ENCODE measurements at places on chromosomes 13 and 19.

DNA sequence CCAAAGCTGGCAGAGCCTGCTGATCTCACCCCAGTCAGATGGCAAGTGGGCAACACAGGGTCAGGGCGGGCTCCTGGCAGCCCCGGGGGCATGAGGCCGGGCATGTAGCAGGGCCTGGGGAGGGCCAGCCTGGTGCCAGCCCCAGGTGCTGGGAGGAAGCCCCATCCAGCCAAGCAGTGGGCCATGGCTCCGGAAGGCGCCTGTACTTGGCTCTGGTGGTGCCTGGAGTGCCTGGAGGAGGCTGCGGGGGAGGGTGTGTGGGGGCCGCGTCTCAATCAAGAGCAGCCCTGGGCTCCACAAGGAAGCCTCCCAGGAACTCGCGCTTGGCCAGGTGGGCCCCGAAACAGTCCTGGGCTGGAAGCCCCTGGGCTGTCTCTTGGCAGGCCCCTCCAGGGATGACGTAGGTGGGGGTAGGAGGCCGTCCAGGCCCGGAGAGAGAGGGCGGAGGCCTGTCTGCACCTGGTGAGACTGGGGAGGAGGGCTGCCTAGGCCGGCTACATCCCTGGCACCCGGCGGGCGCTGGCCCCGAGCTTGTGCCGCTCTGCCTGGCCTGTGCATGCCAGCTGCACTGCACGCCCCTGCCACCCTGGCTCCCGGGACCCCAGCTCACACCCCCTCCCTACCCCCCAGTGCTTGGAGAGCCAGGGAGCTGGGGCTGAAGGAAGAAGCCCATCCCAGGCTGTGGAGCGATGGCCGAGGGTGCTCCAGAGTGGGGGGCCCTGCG lies 45.9 kb downstream of the COMP start:
- no peak for DNase-seq

DNA sequence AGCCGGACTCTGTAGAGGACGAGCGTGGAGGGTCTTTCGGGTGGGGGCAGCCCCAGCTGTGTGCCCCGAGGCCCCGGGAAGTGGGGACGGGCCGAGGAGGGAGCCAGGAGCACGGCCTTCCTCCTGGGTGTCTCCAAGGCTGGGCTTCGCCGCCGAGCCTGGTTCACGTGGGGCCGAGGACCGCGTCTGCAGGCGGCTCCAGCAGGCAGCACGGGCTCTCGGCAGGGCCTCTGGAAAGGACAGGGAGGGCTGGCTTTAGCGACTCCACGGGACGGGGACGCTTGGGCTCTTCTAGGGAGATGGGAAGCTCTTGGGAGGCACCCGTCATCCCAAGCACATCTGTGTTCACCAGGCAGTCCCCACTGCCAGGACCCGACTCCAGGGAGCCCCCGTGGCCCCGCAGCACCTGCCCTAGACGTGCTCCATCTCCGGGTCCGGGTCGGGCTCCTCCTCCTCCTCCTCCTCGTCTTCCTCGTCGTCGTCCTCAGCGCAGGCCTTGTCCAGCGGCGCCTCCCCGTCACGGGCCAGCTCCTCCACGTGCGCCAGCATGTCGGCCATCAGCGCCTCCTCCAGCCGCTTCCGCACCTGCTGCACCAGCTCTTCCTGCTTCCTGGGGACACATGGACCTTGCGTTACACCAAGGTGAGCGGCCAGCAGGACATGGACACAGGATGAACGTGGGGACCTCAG lies 9.9 kb upstream of the MEX3D start:
- DNase-seq, result no peak

DNA sequence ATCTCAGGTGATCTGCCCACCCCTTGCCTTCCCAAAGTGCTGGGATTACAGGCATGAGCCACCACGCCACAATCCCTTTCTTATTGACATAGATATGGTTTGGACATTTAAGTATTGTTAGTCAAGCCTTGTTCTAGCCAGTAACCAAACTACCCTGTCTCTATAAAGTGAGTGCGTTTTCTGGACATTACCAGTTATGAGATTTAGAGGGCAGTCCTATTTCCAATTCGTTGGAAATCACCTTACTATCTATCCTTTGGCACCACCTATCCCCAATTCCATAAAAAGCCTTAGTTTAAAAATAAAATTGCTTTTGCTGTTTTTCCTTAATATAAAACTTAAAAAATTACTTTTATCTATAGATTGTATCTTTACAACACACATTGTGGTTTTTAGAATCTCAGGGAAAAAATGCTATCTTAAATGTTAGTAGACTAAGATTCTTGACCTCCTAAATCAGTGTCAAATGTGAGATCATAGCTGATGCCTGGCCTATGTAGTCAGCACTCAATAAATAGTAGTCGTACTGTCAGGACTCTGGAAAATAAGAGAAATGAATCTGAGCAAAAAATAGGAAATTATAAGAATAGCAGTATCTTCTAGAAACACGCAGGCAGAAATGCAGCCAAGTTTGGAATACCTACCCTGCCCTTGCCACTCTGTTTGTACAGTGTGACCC lies 57.0 kb downstream of the NUFIP1 start:
- DNase-seq, result no peak

- DNase-seq, result no peak
These were observed 39.9 kb downstream of the ELF1 start for GRCh38 chr13:40979232-40979631.

GRCh38 chr13:53138376-53139036 lies 109.9 kb downstream of the OLFM4 start:
- DNase-seq, result no peak

- DNase-seq, result no peak
These were observed 1.9 kb upstream of the PGPEP1 start for GRCh38 chr19:18338541-18338940.

GRCh38 chr13:82257790-82258507 lies 1624.3 kb downstream of the SLITRK1 start:
- DNase-seq, result no peak

DNA sequence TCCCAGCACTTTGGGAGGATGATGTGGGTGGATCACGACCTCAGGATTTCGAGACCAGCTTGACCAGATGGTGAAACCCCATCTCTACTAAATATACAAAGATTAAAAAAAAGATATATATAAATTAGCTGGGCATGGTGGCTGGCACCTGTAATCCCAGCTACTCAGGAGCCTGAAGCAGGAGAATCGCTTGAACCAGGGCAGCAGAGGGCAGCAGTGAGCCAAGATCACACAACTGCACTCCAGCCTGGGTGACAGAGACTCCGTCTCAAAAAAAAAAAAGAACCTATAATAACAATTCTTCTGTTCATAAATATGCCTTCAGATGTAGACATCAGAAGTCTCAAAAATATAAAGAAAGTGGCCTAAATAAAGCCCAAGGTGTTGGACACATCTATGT lies 7.6 kb downstream of the ZNF737 start:
- DNase-seq, result no peak

GRCh38 chr13:77349365-77349764 lies 22.5 kb upstream of the MYCBP2 start:
- DNase-seq, result no peak

- DNase-seq, result no peak
These were observed 148.4 kb downstream of the KATNAL1 start for GRCh38 chr13:30158774-30159445.

DNA sequence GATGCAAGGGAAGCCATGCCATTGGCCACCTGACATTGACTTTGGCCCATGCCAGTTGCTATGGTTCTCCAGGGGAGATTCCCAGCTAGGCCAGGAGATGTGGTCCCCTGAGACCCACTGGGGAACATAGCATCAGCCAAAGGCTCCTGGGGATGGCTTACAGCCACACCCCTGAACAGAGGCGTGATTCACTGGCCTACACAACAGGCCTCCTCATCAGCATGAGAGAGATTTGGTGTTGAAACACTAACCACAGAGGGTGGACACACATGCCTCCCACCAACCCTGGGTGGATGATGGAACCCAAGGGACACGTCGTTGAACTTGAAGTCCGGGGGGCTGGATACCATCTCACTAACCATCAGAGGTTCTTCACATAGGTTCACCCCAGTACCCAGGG lies 14.4 kb downstream of the IQCN start:
- DNase-seq, result no peak

DNA sequence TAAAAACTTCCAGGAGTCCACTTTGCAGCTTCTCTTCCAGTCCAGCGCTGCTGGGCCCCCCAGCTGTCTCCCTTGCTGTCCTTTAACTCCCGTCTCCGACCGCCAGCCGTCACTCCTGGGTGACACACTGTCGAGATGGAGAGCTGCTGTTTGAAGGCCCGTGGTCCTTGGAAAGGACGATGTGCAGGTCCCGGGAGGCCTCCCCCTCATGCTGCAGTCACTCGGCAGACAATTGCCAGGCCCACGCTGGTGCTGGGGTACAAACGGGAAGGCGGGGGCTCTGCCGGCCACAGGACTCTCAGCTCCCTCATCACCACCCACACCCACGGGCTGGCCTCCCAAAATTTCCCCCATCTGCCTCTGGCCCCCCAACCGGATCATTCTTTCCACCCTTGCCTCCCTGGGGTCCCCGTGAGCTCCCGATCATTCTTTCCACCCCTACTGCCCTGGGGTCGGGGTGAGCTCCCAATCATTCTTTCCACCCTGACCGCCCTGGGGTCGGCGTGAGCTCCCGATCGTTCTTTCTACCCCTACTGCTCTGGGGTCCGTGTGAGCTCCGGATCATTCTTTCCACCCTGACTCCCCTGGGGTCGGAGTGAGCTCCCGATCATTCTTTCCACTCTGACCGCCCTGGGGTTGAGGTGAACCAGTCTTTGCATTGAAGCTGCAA lies 16.0 kb upstream of the ZNF554 start:
- DNase-seq, result no peak

DNA sequence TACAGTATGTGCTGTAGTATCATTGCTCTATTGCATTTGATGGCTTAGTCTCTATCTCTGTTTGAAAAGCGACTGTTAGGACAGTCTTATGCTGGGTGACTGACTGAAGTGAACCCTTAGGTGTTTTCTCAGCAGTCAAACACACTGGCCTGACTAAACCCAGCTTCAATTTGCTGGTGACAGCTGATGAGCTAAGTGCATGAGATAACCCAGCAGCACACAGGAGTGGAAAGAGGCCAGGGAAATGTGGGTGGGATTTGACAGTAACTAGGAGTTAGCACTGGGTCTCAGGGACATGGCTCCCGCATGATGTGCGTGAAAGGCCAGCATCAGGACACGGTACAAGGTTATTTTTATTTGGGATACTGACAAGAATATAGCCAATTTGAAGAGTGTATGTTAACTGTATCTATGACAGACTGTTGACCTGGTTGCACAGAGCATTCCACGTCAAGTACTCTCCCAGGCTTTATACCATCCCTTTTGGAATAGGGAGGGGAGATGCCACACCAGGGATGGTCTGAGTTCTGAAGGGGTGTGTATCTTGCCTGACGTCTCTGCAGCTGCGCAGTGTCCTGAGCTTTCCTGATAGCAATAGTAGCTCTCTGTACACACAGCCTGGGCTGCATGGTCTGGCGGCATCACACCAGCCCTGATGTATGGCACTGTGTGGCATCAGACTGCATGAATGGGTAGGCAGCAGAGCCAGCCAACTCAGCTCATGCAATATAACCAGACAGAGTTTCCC lies 144.8 kb downstream of the FLT1 start:
- DNase-seq, result no peak

DNA sequence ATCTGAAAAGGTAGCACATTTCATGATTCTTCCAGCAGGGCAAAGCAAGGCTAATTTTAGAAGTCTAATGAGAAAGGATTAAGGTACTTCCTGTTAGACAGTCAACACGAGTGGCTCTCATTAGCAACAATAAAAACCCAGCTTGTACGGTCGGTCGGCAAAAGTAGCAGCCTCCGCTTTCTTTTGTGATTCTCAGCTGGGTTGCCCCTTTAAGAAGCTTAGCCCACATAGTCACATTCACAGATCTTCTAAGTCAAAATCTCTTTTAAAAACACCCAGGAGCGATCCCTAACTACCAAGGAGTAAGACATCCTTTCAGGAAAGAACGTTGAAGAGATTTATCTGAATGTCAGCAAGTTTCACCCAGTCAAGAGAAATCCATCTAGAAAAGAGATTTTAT lies 684.8 kb downstream of the DIAPH3 start:
- no peak for DNase-seq

GRCh38 chr13:102651892-102652291 lies 43.0 kb downstream of the METTL21C start:
- DNase-seq, result no peak

DNA sequence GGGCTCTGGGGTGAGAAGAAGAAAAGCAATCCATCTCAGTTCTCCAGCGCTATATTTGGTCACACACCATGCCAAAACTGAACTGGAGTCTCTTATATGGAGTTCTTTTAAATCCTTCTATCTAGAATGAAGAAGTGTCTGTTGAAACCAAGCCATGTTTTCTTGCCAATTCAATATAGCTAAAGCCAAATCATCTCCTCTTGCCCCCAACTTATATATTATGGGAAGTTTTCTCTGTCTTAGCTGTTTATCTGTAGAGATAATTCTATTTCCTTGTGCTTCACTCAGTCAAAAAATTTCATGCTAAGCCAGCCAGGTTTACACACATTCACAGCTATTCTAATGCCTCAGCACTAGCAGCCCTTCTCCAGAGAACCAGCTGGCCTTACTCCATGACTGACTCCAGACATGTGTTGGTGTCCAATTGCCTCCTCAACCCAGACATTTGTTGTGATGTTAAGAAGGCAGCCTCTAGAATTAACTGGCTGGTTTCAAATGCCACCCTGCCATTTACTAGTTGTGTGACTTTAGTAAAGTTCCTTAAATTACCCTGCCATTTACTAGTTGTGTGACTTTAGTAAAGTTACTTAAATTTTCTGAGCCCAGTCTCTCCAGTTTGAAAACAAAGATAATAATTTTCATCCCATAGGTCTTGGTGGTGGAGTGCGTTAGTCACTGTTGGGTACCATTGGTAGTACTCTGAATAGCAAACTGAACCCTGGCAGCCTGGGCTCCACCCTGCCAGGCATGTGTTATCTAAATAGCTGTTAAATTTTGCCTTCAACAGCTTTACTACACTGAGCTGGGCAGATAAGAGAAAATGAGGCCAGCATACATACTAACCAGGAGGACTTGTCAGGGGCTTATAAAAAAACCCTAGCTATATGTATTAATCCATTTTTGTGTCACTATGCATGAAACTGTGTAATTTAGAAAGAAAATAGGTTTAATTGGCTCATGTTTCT lies 525.1 kb downstream of the LMO7 start:
- no peak for DNase-seq

- DNase-seq, result no peak
These were observed 69.2 kb downstream of the ZNF100 start for GRCh38 chr19:21698215-21698614.

GRCh38 chr13:72113076-72113475 lies 246.1 kb upstream of the DACH1 start:
- DNase-seq, result no peak

DNA sequence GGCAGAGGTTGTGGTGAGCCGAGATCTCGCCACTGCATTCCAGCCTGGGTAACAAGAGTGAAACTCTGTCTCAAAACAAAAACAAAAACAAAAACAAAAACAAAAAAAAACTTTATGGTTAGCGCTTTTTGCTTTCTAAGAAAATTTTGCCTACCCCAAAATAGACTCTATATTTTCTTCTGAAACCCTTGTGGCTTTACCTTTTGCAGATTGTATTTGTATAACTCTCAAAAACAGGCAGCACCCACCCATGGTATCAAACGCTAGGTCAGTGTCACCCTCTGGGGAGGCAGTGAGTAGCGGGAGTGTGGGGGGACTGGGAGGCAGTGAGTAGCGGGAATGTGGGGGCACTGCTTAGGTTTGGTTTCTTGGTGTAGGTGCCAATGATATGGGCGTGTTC lies 7.5 kb upstream of the SLC39A3 start:
- DNase-seq, result no peak

- no peak for DNase-seq
These were observed 10.8 kb downstream of the ZIC5 start for GRCh38 chr13:99960663-99961311.

GRCh38 chr13:113949546-113949945 lies 24.3 kb downstream of the C13orf46 start:
- no peak for DNase-seq

Measured in hypothalamus (tissue), 51 donors.